NAMALWA (cell line): ENCODE measurements at places on chromosomes 11 and 22.

GRCh38 chr11:130635937-130636630, 187.6 kb downstream of the ADAMTS15 start:
- no peak for DNase-seq

- no peak for DNase-seq
These were observed 536.5 kb downstream of the TMEM135 start for GRCh38 chr11:87574193-87574592.

GRCh38 chr11:31809857-31810778, 1.0 kb downstream of the PAX6 start:
- no peak for DNase-seq

- no peak for DNase-seq
These were observed 20.4 kb upstream of the LYVE1 start for GRCh38 chr11:10588904-10589303.

- DNase-seq: no peak
These were observed 366.4 kb downstream of the CASP12 start for GRCh38 chr11:104531894-104532293.

DNA sequence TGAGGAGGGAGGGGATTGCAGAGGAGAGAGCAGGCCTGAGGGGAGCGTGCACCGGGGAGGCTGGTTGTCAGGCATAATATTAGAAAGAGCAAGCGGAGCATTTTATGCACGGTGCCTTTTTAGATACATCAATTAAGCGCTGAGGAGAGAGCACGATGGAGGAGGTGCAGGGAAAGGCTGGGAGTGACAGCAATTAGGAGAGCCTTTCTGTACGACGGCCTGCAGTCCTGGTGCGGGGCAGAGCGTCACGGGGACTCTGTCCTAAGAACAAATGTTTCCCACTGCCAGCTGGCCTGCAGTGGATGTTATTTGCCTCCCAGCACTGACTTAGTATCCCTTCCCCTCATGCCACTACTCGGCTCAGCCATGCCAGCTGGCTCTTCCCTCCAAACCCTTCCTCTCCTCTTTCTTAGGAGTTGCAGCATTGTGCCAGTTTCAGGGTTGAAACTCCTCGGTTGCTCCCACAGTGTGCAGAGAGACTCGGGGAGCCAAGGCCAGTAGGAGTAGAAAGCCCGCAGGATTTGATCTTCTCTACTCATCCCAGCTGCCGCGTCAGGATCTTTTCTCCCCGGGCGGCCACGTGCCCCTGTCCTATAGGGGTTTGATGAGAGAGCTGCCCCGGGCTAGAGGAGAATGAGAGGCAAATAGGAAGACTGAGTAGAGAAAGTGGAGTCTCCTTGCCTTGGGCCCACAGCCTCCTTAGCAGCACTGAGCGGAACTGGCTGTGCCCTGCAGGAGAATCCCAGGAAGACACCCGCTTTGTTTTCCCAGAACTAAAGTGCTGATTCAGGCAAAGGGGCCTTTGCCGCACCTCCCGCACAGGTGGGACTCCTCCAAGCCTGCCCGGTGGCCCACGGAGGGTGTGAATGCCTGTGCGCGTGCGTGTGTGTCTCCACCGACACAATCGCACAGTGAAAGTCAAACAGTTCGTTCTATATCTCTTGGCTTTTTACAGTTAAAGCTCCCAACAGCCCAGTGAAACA, 875.3 kb downstream of the NTM start:
- DNase-seq: no peak

DNA sequence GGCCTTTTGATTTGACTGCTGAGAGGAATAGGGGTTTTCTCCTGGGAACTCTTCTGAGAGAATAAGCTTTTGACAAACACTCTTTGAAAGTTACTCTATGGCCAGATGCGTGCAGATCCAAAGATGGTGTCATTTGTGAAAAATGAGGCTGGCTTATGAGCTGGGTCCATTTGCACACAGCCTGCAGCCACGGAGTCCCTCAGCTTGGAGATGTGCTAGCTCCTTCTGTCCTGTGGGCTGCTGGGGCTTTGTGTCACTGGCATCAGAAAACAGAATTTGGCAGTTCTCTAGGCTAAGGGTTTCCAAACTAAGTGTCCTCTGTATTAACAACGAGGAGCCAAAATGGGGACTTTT, 702.4 kb downstream of the NTM start:
- no peak for DNase-seq

GRCh38 chr22:23064381-23065068, 5.8 kb upstream of the GNAZ start:
- no peak for DNase-seq

- no peak for DNase-seq
These were observed 56.3 kb downstream of the LRRC74B start for GRCh38 chr22:21101877-21102638.

- DNase-seq: peak; percentile 21
These were observed 5.3 kb downstream of the BDNF start for GRCh38 chr11:27694992-27695391.

- DNase-seq: no peak
These were observed 90.6 kb downstream of the CCDC83 start for GRCh38 chr11:85945788-85946187.

DNA sequence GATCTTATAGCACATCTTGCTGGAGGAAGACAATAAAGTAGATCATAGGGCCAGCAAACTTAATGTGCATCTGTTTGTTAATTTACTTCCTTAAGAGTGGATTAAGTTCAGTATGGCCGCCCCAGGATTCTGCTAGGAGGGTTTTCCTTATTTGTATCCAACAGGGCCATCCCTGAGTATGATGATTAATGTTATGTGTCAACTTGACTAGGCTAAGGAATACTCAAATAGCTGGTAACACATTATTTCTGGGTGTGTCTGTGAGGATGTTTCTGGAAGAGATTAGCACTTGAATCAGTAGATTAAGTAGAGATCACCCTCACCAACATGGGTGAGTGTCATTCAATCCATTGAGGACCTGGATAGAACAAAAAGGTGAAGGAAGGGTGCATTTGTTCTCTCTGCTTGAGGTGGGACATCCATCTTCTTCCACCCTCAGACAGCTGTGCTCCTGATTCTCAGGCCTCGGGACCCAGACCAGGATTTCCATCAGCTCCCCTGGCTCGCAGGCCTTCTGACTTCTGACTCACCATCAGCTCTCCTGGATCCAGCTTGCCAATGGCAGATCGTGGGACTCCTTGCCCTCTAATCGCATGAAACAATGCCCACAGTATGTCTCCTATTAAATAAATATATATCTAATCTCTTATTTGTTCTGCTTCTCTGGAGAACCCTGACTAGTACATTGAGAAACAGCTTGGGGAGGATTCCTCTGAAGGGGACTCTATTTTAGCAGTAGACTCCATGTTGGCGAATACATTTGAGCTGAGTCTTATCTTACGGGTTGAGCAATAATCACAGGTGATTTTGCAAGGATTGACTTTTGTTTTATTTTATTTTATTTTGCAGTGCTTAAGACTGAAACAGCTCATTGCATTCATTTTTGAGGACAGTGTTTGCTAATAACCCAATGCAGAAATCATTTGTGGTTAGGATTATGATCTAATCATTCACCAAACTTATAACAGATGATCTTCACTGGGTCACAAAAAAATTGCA, 9.0 kb upstream of the ZBTB44 start:
- DNase-seq: no peak

GRCh38 chr11:76465701-76466100, 20.9 kb downstream of the EMSY start:
- DNase-seq: no peak

- no peak for DNase-seq
These were observed 215.4 kb upstream of the UBASH3B start for GRCh38 chr11:122439866-122440810.

GRCh38 chr22:30304495-30305244, 15.4 kb upstream of the CASTOR1 start:
- peak; percentile 65 for DNase-seq

GRCh38 chr11:14902650-14903350, 10.8 kb upstream of the CYP2R1 start:
- no peak for DNase-seq

- DNase-seq: no peak
These were observed 18.9 kb downstream of the TPST2 start for GRCh38 chr22:26570864-26571525.

DNA sequence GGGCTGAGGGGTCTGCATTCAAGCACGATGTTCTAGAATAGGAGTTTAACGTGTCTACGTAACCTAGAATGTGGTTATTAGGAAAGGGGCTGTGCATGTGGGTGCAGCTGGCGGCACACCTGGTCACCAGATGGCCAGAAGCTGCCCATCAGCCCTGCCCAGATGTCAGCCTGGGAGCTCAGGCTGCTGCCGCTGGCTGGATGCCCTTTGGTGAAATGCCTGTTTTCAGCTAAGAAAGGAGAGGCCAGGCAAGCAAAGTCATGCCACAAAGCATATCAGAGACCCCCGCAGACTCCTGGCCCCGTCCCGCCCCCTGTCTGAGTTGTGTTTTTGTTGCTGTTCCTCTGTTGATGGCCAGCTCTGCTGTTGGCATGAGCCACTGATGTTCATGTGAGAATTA, 11.3 kb upstream of the ADORA2A start:
- DNase-seq: no peak

DNA sequence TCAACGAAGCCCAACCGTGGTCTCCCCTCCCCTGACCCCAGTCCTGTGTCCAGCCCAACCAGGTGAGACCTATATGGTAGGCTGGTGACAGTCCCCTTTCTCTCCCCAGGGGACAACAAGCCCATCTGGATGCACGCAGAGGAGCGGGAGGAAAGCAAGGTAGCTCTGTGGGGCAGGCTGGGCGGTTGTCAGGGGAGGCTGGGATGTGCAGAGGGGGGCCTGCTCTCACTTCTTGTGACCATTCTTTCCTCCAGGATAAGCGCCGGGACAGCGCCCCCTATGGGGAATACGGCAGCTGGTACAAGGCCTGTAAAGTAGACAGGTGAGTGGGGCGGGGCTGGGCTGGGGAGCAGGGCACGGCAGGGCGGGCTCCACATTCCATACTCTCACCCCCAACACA, 3.5 kb upstream of the RAB1B start:
- DNase-seq: peak; percentile 41

DNA sequence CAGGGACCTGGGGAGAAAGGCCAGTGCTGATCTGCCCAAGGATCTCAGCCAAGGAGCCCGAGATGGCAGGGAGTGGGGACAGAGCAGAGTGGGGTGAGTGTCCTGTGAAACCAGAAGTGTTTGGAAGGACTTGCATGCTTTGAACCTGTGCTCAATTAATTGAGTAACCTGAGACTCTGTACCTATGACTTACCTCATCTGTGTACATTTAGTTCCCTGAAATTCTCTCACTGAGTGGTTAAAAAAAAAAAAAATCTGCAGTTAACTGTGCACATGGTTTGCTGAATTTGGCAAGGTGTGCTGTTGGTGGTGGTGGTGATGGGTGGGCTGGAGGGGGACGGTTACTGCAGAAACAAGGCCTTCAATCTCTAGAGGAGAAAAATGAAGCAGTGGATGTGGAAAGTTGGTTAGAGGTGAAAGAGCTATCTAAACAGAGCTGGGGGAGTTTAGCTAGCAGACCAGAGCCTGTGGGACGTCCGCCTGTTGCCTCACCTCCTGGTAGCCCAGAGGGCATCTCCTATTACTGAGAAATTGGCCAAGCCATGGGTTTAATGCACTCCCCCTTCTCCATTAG, 8.3 kb upstream of the SORL1-AS1 start:
- no peak for DNase-seq

- no peak for DNase-seq
These were observed 106.2 kb downstream of the RAB38 start for GRCh38 chr11:88068848-88069554.

DNA sequence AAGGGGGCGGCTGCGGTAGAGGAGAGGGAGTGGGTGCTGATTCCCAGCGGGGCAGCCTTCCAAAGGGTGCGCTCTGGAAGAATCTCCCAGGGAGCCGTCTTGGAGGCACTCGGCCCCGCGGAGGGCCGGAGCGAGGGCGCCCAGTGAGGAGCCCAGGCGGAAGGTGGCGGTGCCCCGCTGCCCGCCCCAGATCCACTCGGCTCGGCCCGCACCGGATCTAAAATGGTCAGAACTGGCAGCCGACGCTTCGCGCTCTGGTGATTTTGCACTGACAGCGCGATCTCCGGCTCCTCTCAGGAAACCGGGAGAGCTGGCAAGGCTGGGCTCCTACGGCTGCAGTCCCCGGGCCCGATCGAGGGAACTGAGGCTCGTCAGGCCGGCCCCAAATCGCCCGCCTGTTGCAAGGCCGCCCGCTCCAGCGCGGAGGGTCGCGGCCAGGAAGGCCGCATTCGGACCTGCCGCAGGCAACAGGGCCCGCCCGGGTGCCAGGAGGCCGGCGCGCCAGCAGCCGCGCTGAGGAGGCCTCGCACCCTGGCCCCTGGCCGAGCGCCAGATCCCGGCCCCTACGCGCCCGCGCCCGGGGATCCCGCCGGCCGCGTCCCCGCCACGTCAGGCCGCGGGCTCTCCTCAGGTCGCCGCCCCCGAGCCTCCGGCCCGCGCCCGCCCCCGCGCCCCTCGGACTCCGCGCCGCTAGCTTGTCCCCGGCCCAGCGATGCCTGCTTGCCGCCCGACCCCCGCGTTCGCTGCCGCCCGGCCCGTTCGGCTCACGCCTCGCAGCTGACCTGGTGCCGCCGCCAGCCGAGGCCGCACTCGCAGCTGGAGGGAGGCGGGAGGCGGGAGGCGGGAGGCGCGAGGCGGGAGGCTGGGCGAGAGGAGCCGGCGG, at the start of gene KLHL22:
Gene KLHL22, minus strand, starts transcription at position 818 of the 883 bp plus-strand sequence. CDS start 6,584 bp downstream, outside the sequence.
- peak; percentile 35 for DNase-seq

DNA sequence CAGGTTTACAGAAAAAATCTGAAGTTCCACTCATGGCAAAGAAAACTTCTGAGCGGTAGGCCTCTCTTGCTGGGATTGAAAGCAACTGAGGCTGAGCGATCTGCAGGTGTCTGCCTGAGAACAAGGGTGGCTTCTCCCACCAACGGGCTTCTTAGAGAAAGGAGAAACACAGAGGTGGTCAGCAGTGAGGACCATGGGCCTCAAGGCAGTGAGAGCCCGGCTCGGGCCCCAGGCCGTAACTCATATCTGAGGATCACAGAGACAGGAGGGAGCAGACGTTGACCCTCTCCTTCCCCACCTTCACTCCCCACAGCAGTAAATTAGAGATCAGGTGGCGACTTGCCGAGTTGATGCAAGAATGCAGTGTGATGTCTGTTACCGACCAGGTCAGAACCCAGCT, 50.9 kb upstream of the RTL6 start:
- DNase-seq: no peak

GRCh38 chr11:46332568-46333393, 14.5 kb upstream of the DGKZ start:
- DNase-seq: no peak

GRCh38 chr22:31449506-31449905, 40.1 kb downstream of the EIF4ENIF1 start:
- DNase-seq: peak; percentile 20

DNA sequence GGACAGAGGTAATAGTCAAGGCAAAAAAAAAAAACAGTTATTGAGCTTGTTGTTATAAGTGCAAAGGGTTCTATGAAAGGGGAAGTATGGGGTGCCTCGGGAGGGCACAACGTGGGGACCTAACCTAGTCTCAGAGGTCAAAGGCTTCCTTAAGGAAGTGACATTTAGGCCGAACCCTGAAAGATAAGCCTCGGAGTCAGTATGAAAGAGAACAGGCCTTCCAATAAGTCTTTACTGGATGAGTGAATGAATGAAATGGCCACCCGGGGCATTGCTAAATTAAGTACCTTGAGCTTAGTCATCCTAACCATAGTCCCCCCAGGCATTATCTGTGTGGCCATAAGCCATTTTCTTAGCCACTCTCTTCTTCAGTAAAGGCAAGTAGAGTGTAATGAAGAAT, 19.7 kb downstream of the FLI1 start:
- DNase-seq: no peak
